ENCODE measurements at places on chromosomes 1 and 21. TPM values are rescaled to one million over a fixed set of nuclear protein-coding genes. Genes with fewer than 3 reads are reported as not detected.

Gene TGFB2
- 9.0 TPM for total RNA-seq

Gene GABPA
- 21.1 TPM for total RNA-seq

Gene SPRR3
- not detected for total RNA-seq

Gene BATF3
- total RNA-seq = 13.5 TPM

Gene IGSF8
- 13.6 TPM for total RNA-seq

Gene OR6K3
- not detected for total RNA-seq

Gene TMEM52
- total RNA-seq = 3.4 TPM

Gene HRNR
- not detected for total RNA-seq

Gene ACTN2
- total RNA-seq = 11.5 TPM

Gene TSPEAR
- total RNA-seq = not detected

Gene NPR1
- 63.9 TPM for total RNA-seq

Gene SLFNL1
- 5.3 TPM for total RNA-seq

Gene OXCT2
- 1.1 TPM for total RNA-seq

Gene MROH9
- 0.67 TPM for total RNA-seq

Gene LHX8
- total RNA-seq = not detected

Gene PPIE
- total RNA-seq = 36.1 TPM

Gene AQP10
- 0.15 TPM for total RNA-seq

Gene CLCNKB
- total RNA-seq = 9.4 TPM

Gene IKBKE
- total RNA-seq = 9.8 TPM

Gene IGSF9
- 1.0 TPM for total RNA-seq

Gene AGMAT
- total RNA-seq = not detected

Gene NCMAP
- 12.8 TPM for total RNA-seq

Gene GBP4
- 27.4 TPM for total RNA-seq

Gene STYXL2
- total RNA-seq = 0.30 TPM

Gene GCLM
- 17.4 TPM for total RNA-seq

Gene MAN1A2
- total RNA-seq = 45.2 TPM

Gene TMEM269
- total RNA-seq = 0.07 TPM
